Breast epithelium (tissue), 4 donors: ENCODE measurements at places on chromosomes 2 and 18. TPM values are rescaled to one million over a fixed set of nuclear protein-coding genes. Genes with fewer than 3 reads are reported as not detected.

- no peak for DNase-seq
Measured at GRCh38 chr18:10949655-10950054, 199.7 kb downstream of the PIEZO2 start.

DNA sequence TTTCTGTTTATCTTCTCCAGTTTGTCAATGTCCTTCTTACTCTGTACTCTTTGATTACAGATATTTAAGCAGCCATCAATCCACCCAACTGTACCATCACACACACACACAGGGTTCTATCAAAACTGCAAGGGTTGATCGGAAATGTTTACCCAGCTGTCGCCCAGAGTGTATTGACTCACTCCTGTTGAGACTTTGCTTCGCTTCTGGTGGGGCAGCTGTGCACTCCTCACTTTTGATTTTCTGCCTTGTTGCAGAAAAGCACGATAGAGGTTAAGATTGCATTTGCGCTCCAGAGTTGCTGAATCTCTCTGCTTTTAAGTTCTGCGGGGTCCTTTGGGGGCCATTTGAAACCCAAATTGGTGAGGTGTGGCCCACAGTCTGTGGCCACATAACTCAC is 216.2 kb downstream of the SETBP1 start:
- no peak for DNase-seq

- DNase-seq: no peak
Measured at GRCh38 chr2:96880891-96881273, 11.0 kb upstream of the SEMA4C start.

DNA sequence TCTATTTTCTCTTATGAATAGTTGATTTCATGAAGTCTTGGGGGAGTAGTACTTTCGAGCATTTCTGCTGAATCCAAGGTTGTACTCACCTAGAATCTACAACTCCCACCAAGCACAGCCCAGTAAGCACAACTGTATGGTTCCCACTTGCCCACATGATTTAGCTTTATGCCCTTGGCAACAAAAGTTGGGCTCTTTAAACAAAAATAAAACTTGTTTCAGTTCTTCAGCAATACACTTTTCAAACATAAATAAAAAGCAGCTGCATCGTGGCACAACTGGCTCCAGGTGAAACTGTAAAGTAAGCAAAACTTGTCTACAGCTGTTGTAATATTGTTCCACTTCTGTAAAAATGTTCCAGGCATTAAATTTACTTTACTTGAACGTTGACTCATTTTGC is 99.8 kb upstream of the FSIP2 start:
- no peak for DNase-seq

GRCh38 chr2:17916584-17916983 is 38.1 kb downstream of the KCNS3 start:
- no peak for DNase-seq

- DNase-seq: no peak
Measured at GRCh38 chr2:190910341-190911136, 29.9 kb downstream of the GLS start.

GRCh38 chr2:164868563-164869419 is 27.2 kb upstream of the COBLL1 start:
- DNase-seq: no peak

DNA sequence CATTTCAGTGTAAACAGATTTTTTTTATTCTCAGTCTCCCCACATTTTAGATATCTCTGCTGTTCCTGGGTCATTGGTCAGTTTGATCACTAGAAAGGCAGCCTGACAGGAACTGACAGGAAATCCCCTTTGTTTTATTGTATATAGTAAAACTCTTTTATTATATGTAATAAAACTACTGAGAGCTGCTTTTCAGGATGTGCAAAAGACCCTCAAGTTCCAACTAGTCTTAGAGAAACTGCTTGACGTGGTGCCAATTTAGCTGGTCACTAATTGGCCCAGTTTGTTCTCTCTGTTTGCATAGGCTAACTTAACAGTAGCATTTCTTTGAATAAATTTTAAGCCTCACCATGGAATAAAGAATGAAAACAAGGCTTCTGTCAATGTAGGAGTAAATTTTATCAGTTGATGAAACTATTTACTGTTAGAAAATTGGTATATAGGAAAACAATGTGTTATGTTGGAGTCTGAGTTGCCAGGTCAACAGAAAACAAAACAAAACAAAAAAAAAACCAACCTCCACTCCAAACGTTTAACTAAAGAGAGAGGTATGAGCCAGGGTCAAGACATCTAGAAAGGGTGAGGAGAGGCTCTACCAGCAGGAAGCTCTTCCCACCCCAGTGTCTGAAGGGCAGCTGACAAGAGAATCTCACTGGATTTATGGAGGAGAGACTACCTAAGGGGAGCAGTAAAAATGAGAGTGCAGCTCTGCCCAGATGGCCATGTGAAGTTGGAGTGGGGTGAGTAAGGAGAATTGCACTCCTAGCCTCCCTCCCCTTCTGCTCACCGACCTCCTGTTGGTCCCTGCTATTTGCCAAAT is 184.6 kb downstream of the ST6GAL2 start:
- DNase-seq: no peak

- DNase-seq: no peak
Measured at GRCh38 chr2:222760301-222760897, 88.9 kb downstream of the MOGAT1 start.

DNA sequence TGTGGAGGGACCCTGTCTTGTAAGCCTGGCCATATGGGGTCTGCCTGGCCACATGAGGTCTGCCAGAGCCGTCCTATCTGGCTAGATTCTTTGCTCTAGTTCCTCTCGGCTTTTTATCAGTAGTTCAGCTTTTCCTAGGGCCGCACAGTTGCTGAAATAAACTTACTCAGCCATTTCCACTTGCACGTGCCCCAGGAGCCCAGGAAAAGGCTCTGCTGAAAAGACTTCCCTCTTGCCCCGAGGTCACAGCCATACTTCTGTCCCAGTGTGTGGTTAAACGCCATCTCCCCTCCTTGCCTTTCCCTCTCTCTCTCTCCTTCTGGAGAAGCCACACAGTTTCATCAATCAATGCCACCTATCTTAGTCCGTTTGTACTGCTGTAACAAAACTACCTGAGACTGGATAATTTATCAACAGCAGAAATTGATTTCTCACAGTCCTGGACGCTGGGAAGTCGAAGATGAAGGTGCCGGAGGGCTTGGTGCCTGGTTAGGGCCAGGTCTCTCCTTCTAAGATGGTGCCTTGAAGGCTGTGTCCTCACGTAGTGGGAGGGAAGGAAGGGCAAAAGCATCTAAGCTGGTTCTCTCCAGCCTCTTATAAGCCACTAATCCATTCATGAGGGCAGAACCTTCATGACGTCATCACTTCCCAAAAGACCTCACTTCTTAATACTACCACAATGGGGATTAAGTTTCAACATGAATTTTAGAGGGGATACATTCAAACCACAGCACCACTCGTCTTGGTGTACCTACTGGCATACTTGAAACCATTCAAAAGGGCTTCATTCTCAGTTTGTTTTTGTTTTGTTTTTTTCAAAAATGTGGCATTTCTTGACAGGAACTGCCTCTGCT is 11.2 kb upstream of the GALM start:
- no peak for DNase-seq

Gene HYCC2
- 38.7 TPM for total RNA-seq

Gene MRPL44
- total RNA-seq: 27.4 TPM

Gene FNDC4
- total RNA-seq: 12.4 TPM

Gene MAPK4
- total RNA-seq: 0.64 TPM

Gene CKAP2L
- total RNA-seq: not detected

Gene DNAH6
- total RNA-seq: 3.0 TPM

Gene PLCL1
- total RNA-seq: 11.1 TPM

Gene UGT1A5
- not detected for total RNA-seq

Gene ELOA2
- not detected for total RNA-seq

Gene NOL4
- total RNA-seq: not detected

Gene ALPG
- not detected for total RNA-seq
